Glomerular endothelial cell (primary cell): ENCODE measurements at places on chromosomes 3 and 15. TPM values are rescaled to one million over a fixed set of nuclear protein-coding genes. Genes with fewer than 3 reads are reported as not detected.

CHL1 gene
- not detected in 2 replicates for total RNA-seq

MNS1 gene
- total RNA-seq, result 0.53 and 2.2 TPM in 2 replicates

C3orf22 gene
- total RNA-seq, result not detected in 2 replicates

TMEM266 gene
- not detected in 2 replicates for total RNA-seq

ADGRG7 gene
- not detected in 2 replicates for total RNA-seq

IRAK2 gene
- 41.6 and 50.1 TPM in 2 replicates for total RNA-seq

ATP10A gene
- total RNA-seq, result 1.1 and 10.0 TPM in 2 replicates

ZNF609 gene
- 27.8 and 40.0 TPM in 2 replicates for total RNA-seq

P3H2 gene
- 29.1 and 41.9 TPM in 2 replicates for total RNA-seq

ROPN1 gene
- total RNA-seq, result not detected in 2 replicates

EXD1 gene
- 0.53 TPM in 1 of 2 replicates, not detected in the other for total RNA-seq

TRIM71 gene
- total RNA-seq, result 0.05 TPM in 1 of 2 replicates, not detected in the other

CACNA2D3 gene
- 0.05 TPM in 1 of 2 replicates, not detected in the other for total RNA-seq

SLC12A8 gene
- total RNA-seq, result 1.4 and 1.9 TPM in 2 replicates

ITIH4 gene
- total RNA-seq, result 0.29 TPM in 1 of 2 replicates, not detected in the other

SNX22 gene
- total RNA-seq, result 0.64 TPM in 1 of 2 replicates, not detected in the other

CX3CR1 gene
- not detected in 2 replicates for total RNA-seq
